ENCODE measurements at places on chromosomes 6 and 20.

- no peak for DNase-seq
Measured at GRCh38 chr6:161104966-161105365, 113.4 kb downstream of the MAP3K4 start.

DNA sequence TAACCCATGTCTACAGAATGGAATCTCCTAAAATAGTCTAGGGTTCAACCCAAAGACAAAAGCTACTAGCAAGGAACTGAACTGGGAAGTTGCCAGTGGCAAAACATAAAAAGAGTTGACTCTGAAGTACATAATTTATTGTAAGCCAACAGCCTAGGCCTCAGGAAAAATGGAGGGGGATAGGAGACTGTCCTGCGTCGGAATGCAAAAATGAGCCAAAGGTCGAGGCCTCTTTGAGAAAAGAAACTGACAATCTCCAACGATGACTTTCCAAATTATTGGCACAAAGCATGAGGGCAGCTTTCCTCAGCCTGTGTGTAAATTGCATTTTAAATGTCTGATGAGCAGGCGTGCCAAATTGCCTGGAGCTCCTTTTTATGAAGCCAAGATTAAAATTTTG, 2.1 kb downstream of the COL12A1 start:
- DNase-seq: no peak

DNA sequence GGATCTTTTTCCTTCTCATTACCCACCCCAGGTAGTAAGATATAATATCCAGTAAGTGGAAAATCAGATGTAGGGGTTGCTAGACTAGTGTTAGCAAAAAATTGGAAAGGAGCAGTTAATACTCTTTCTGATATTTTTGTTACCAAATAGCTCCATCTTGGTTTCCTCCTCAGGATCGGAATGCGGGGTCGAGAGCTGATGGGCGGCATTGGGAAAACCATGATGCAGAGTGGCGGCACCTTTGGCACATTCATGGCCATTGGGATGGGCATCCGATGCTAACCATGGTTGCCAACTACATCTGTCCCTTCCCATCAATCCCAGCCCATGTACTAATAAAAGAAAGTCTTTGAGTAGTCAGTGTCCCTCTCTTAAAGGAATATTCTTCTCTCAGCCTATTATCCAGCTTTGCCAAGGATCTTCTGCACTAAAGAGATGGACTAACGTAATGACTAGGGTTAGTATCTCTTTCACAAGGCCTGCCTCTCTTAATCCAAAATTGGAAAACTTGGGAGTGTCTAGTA, 1.5 kb downstream of the ROMO1 start:
- DNase-seq: no peak

GRCh38 chr20:45630371-45630770, 713 bp downstream of the WFDC9 start:
- no peak for DNase-seq

DNA sequence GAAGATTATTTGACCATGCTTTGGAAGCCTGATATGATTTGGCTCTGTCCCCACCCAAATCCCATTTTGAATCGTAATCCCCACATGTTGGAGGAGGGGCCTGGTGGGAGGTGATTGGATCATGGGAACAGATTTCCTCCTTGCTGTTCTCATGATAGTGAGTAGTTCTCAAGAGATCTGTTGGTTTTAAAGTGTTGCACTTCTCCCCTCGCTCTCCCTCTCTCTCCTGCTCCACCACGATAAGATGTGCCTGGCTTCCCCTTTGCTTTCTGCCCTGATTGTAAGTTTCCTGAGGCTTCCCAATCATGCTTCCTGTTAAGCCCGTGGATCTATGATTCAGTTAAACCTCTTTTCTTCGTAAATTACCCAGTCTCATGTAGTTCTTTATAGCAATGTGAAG, 21.7 kb upstream of the FAM217A start:
- no peak for DNase-seq

- no peak for DNase-seq
Measured at GRCh38 chr20:6007094-6007528, 46.7 kb downstream of the LRRN4 start.

Measured in Right ventricle myocardium inferior (tissue), 1 donor.